ENCODE measurements at places on chromosomes 1 and 21.

GRCh38 chr1:223780949-223781348 is 64.8 kb downstream of the TP53BP2 start:
- no peak for DNase-seq

DNA sequence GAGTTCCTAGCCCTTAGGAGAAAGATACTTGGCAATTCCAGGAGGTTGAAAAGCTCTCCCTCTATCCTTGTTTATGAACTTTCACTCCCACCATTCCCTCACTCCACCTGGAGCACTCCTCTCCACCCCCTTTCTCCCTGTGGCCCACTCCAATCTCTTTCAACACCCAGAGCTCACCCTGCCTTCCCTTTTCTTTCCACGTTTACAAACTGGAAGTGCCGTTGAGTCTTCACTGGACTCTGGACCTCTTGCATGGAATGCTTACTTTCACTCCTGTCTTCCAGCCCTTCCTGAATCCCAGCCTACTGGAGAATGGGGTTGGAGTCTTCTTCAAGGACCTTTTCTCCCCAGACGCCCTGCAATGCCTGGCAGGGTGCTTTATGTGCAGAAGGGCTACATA is 198.5 kb downstream of the RHOU start:
- DNase-seq: no peak

DNA sequence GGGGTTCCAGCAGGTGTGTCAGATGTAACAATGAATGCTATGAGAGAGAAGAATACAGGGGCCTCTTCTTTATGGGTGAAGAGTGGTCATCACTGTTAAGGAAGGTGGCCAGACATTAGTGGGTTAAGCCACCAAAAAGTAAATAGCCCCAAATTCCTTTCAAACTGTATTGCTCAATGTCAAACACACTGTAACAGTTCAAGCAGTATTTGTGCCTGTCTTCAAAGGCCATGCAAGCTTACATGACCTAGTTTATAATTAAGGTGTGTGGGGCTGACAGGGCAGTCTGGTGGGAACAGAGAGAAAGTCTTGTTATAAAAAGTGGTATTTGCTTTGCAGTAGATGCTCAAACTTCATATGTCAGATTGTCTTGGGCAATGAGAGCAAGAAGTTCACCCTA is 18.5 kb downstream of the CHIT1 start:
- DNase-seq: no peak

GRCh38 chr1:175963740-175964139 is 220.3 kb upstream of the TNR start:
- DNase-seq: no peak

GRCh38 chr1:2984399-2985061 is 36.7 kb upstream of the ACTRT2 start:
- no peak for DNase-seq
